ENCODE measurements at places on chromosomes 1 and 21.

DNA sequence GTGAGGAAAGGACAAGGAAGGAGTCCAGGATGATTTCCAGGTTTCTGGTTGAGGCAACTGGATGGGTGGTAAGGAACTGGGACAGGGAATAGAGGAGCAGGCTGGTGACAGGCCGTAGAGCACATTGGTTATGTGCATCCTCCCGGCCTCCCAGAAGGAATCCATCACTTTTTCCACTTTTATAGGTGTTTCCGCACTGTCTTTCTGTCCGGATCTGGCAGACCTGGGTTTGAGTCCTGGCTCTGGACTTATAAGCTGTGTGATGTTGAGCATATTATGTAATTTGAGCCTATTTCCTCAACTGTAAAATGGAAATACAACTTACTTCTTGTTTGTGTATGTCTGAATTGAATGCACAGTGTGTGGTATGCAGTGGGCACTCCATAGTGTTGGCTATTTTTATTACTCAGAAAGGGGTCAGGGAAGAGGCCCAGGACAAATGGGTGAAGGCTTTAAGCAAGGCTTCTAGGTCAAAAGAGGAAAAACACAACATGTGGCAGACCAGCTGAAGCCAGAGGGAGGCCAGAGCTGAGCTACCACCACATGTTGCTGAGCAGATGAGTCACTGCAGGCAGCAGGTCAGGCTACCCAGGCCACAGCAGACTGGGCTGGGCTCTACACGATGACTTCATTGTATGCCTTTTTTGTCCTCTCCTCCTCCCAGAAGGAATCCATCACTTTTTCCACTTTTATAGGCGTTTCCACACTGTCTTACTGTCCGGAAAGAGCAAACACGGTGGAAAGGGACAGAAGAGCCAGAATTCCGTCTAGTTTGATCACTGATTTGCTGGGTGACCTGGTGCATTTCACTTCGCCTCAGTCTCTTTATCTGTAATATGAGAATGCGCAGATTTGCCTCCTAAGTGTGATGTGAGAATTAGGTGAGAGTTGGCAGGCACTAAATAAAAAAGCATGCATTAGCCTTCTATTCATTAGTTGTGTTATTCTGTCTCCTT lies 791 bp upstream of the MAST2 start:
- DNase-seq: peak; percentile 53

GRCh38 chr1:29159773-29160172 lies 21.9 kb downstream of the SRSF4 start:
- DNase-seq: no peak

DNA sequence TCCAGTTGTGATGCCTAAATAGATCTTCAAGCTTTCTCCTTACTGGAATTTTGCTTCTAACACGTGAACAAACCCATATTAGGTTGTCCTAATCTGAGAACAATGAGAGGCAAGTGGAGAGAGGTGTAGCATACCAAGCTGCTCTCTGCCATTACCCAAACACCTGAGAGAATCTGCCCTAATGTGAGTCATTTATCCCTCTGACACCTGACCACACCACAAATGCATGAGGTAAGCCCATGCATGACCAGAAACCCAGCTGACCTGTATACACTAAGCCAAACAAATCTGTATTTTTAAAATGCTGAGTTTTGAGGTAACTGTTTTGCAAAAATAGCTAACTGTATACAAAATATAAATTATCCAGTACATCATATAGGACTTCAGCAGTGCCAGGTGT lies 1458.1 kb upstream of the B3GALT2 start:
- no peak for DNase-seq

GRCh38 chr21:35314857-35315582 lies 265.9 kb upstream of the RUNX1 start:
- no peak for DNase-seq
